ENCODE measurements at places on chromosomes 2 and 18.

DNA sequence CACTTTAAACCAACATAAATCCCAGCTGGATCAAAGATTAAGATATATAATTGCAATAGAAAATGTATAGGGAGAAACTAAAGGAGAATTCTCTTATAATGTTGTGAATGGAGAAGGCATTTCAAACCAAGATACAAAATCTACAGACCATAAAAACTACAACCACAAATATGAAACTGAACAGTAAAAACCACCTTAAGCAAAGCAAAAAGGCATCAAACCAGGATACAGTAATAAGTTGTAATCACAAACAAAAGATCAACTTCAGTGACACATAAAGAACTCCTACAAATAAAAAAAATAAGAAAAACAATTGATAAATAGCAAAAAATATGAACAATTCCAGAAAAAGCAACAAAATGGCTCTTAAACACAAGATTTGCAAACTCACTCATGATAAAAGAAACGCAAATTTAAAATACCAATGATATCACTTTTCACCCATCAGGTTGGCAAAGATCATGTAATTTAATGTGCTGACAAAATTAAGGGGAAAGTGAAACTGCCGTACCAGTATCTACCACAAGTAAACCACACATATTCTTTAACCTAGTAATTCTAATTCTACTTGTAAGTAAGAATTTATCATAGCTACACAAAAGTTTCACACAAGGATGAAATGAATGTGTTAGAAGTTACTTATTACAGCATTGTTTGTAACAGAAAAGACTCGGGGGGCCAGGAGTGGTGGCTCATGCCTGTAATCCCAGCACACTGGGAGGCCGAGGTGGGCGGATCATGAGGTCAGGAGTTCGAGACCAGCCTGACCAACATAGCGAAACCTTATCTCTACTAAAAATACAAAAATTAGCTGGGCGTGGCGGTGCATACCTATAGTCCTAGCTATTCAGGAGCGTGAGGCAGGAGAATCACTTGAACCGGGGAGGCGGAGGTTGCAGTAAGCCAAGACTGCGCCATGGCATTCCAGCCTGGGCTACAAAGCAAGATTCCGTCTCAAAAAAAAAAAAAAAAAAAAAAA, 101.9 kb downstream of the USP34 start:
- DNase-seq = peak; percentile 26

DNA sequence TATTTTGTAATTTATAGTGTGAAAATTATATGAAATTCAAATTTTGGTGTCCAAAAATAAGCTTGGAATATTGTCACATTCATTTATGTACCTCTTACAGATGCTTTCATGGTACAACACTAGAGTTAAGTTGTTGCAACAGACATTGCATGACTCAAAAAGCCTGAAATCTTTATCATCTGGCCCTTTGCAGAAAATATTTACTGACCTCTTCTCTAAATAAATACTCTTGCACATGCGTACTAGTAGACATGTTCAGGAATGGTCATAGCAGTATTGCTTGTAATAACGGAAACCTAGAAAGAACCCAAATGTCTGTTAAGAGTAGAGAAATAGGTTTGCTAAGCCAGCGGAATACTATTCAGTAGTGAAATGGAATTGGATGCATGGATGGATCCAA, 60.4 kb downstream of the GALNT1 start:
- no peak for DNase-seq

GRCh38 chr18:76338619-76339245, 156.3 kb downstream of the ZNF516 start:
- no peak for DNase-seq

DNA sequence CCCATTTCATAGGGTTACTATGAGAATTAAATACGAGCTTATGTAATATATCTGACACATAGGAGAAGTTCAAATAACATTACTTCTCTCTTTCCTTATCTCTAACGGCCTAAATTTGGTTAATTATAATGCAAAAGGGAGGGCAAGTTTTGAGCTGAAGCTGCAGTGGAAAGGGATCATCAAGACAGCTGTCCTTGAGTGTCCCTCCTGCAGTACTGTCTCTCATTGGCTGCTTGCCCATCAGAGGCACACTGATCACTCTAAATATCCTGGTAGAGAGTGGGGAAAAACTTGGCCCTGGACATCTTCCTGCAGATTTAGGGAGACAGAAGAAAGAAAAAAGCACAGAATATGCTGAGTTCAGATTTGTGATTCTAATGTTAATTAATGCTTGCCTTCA, 186.0 kb downstream of the CAMKMT start:
- DNase-seq = no peak

GRCh38 chr2:70837980-70838925, 2.6 kb upstream of the CD207 start:
- DNase-seq = no peak

- DNase-seq = no peak
These were observed 117.3 kb upstream of the SERPINE2 start for GRCh38 chr2:224156436-224156835.

DNA sequence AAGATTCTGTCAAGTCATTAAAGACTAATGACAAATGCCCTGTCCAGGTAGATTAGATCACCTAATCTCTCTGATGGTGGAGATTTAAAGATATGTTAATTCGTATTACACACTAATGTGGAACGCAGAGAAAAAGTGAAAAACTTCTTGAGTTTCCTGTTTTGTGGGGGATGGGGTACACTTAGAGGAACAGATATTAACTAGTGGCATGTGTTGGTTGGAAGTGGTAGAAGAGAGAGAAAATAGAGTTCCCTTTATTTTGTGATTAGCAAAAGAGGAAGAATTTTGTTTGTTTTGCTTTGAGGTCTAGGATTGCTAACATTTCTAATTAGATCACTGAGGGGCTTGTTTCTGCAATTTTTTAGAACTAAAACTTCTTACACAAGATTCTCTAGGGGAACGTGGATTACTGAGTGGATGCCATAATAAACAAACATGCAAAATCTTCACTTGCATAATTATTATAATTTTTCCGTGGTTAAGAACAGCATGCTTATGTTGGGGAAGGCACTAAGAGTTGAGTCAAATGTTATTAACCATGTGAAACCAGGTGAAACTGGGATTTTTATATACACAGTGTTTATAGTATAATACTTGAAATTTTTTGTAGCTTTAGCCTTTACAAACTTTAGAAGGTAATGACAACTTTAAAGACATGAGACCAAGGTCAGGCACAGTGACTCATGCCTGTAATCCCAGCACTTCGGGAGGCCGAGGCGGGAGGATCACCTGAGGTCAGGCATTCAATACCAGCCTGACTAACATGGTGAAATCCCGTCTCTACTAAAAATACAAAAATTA, 97.4 kb upstream of the STK17B start:
- DNase-seq = peak; percentile 53

GRCh38 chr18:45557287-45557686, 58.0 kb upstream of the SLC14A2 start:
- no peak for DNase-seq

DNA sequence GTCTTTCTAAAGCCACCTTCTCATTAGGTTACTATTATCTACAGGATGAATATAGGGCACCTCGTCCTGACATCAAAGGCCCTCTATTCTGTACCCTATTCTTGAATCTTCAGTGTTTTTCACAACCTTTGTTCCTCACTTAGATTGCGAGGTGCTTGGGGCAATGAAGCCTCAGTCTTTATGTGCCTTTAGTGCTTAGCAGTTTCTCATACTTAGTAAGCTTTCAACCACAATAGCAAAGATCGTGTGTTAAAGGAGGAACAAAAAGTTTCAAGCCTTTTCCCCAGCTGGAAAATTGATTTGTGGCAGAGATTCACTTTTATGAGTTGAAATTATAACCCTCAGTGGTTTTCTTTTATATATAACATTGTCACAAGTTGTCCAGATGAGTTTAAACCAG, 226.9 kb downstream of the MYO3B start:
- DNase-seq = no peak

DNA sequence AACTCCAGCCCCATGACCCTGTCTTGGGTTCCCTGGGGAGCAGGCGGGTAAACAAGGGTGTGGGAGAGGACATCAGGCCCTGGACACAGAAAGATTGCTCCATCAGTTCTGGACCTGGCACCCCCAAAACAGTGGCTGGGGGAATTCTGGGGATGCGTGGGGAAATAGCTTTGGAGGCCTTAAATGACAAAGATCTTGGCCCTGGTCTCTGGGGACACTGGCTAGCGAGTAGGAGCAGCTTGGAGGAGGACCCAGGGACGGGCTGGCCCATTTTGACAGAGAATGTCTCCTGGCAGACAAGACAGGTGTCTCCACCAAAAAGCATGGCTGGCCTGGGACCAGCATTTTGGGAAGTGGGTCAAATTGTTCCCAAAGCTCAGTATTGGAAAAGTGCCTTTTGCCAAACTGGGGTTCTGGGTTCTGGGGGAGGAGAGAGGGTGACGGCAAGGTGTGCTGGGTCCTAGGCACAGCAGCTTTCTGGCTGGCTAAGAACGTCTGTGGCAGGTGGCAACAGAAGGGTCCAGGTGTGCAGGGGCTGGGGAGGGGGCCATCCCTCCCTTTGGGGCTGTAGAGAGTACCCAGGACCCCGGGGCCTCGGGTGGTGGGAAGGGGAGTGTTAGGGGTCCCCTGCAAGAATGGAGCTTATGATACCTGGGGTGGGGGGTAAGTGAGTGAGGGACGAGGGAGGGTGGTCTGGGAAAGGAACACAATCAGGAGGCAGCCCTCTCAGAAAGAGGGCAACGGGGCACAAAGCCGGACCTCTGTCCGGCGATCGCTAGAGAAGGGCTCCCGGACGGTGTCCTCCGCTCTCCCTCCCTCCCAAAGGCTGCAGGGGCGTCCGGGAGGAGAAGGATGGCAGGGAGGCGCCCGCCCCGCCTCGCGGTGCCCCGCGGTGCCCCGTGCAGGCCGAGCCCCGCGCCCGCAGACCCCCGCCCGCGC, 556 bp downstream of the CYRIA start:
- no peak for DNase-seq

DNA sequence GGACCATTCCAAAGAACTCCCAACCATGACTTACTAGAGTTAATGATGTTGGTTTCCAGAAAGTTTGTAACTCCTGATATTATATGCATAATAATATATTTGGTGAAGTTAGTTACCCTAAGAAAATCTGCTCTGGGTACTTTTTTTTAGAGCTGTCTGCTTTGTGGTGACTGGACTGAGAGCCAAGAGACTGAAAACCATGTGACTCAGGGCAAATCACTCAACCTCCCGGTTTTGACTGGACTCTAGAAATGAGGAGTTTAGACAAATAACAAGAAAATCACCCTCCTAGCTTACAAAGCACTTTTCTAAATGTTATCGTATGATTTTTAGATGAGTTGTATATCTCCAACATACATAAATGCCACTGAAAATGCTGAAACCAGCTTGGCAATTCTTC, 138.3 kb upstream of the RND3 start:
- DNase-seq = no peak
